ENCODE measurements at places on chromosomes 11 and 22.

DNA sequence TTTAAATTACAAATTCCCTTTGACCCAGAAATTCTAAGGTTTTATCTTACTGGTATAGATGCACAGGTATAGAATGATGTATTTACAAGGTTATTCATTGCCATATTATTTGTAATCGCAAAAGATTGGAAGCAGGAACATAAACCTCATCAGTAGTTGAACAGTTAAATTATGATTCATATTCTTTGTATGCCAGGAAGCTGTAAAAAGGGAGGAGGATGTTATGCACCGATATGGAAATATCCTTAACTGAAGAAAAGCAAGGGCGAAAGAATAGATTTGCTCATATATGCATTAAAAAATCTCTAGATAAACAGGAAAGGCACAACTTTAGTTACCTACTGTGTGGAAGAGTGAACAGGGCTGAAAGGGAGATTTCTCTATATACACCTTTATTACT lies 36.7 kb downstream of the PPFIA1 start:
- DNase-seq: no peak

GRCh38 chr22:37230673-37231405 lies 13.2 kb downstream of the RAC2 start:
- DNase-seq: peak; percentile 87

DNA sequence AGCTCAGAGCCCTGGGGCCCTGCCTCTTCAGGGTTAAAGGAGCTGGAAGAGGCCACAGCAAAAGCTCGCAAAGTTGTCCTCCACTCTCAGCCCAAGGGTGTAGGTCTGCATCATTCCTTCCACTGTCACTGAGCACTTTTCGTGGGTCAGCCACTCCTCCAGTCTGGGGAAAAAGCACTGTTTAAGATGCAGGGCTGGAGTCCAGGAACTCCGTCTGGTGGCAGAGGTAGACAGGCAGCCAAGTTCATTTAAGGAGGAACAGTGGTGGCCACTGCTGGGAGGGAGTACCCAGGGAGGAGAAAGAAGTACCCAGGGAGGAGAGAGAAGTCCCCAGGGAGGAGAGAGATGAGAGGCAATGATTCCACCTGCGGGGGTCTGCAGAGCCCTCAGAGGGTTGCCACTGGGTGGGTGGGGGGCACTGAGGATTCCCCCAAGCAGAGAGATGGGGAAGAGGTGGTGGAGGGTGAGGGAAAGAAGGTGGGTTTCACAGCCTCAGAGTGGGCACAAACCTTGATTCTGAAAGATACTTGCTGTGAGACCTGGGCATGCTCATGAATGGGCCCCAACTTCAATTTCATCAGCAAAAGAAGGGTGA lies 70.0 kb upstream of the B3GAT1 start:
- DNase-seq: no peak

- DNase-seq: no peak
These were observed 14.3 kb downstream of the FXYD6 start for GRCh38 chr11:117862019-117862725.

GRCh38 chr11:126160345-126161022 lies 51.0 kb downstream of the RPUSD4 start:
- DNase-seq: no peak

DNA sequence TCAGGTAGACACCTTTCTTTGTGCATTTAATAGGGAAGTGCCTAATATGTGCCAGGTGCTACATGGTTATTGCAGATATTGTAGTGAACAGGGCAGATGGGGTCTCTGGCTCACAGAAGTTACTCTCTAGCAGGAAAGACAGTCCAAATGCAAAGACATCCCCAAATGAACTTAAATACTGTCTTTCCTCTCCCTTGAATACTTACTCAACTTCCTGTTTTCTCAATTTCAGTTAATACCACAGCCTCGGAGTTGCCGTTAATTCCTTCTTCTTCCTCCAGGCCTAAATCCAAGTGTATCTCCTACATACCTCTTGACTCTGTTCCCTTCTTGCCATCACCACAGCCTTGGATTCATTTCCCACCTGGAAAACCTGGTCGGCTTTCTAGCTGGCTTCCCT lies 134.3 kb upstream of the SESN3 start:
- DNase-seq: no peak

All from stimulated activated CD4-positive, alpha-beta T cell treated with anti-CD3 and anti-CD28 coated beads, TNF-alpha, amount 100 ng/mL, for 48 hours (primary cell).